GM19239 (cell line): ENCODE measurements at places on chromosomes 3 and 15.

DNA sequence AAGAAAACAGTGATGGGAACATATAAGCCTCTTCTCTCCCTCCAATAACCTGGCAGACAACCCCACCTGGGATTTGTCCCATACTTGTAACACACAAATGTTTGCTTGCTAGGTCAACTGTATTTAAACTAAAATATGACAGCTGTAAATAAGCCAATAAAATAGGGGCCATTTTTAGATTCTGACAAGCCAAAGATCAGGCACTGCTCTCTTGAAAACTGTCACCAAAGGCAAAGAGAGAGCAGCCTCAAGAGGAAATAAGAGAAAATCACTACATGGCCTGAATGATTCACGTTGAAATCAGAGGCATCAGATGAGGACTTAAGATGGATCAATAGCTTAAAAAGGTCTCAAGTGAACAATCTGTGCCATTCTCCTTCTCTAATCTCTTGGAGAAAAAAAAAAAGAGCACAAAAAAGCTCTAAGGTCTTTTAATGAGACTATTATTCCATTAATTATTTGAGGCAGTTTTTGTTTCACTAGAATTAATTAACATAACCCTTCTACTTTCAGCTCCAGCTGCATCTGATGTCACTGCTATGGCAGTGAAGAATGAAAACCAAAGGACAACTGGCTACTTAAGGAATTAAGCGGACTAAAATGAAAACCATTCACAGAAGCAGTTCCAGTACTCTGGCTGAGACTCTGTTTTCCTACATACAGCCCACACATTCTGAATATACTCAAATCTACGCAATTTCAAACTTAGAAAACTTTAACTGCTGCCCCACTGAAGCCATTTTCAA, 19.0 kb downstream of the MYO5A start:
- DNase-seq, result no peak

DNA sequence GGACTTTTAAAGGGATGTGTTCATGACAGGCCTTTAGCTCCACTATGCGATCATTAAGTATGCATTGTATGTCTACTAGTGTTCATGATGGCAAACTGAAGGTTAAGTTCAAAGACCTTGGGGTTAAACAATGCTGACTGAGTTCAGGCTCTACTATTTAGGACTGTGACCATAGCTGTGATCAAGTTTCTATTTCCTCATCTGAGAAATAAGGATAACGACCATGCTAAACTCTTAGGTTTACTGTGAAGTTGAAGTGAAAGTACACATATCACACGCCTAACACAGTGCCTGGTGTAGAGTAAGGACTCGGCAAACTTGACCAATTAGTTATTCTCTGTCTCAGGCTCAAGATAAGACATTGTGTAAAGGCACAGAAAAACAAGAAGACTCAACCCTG, 243.2 kb downstream of the MBNL1 start:
- DNase-seq, result no peak

- no peak for DNase-seq
Observed at GRCh38 chr3:119677641-119677934, 382 bp upstream of the COX17 start.

DNA sequence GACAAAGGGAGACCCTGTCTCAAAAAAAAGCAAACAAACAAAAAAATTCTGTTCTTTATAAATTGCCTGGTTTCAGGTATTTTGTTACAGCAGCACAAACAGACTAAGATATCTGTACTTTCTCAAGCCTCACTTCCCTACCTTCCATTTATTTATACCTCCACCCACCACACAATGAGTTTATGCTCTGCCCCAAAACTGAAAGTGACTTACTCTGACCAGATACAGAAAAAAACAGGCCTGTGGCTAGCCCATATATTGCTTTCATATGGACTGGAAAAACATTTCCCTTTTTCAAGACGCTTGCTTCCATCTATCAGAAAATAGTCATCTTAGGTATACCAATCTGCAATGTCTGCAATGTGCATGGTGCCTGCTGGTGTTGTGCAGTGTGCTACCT, 8.7 kb upstream of the GPD1L start:
- no peak for DNase-seq

GRCh38 chr3:125965505-125965904, 3.5 kb upstream of the ROPN1B start:
- no peak for DNase-seq

- no peak for DNase-seq
Observed at GRCh38 chr15:45274636-45275380, 22.8 kb downstream of the SLC28A2 start.

DNA sequence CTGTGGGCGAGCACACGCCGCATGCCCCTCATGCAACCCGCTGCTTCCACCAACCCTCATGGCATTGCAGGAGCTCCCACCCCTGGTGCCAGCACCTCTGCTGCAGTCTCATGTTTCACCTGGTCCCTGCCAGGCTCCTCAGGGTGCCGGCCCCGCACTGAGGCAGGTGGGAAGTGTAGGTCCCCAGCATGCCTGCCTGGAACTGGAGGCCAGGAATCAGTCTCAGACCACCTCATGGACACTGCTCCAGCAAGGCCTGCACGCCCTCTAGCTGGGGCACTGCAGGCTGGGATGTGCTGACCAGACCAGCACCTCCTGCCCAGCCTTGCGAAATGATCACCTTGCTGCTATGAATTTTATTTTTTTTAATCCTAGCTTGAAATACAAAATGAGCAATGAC, 39.1 kb downstream of the OCA2 start:
- no peak for DNase-seq

GRCh38 chr15:34049112-34049511, 10.1 kb upstream of the AVEN start:
- DNase-seq, result no peak

DNA sequence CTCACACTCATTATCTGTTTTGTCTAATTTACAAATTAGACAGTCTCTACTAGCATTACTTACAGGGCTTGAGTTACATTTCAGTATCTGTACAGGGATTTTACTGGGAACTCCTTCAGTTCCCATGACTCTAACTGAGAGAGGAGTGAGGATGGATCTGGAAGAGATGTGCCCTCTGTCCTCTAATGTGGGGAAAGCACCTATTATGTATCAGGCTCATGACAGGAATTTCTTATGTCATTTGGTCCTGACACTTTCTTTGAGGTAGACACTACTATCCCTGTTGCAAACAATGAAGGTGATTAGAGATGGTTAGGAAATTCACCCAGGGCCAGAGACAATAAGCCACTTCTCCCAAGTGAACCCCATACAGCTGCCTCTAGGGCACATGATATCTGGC, 10.9 kb upstream of the NCKIPSD start:
- no peak for DNase-seq

- no peak for DNase-seq
Observed at GRCh38 chr3:22231061-22231460, 480.1 kb upstream of the ZNF385D start.

DNA sequence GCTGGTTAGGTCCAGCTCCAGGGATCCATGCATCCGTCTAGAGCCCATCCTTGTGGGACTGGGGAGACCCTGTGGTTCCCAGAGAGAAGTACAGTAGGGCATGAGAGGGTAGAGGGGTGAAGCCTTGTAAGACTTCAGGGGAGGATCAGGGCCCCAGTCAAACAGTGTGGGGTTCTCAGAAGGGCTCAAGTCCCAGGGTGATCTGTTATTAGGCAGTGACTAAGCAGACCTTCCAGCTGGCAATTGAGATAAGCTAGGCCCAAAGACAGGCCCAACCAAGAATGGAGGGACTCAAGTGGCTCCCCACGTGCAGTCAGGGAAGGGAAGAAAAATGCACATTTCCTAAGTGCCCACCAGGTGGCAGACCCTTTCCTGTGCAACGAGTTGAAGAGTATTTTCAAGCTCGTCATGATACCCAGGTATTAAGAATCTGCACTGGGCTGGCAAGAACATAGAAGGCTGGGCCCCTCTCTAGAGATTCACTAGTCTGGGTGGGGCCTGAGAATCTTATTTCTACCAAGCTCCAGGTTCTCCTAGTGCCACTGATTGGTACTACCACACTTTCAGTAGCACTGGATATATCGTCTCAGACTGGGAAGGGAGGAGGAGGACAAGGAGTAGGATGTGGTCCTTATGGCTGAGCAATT, 240.8 kb downstream of the NR1D2 start:
- peak; percentile 20 for DNase-seq

GRCh38 chr3:136909187-136909586, 47.2 kb downstream of the NCK1 start:
- no peak for DNase-seq

GRCh38 chr3:129793942-129794310, 99.6 kb downstream of the TMCC1 start:
- no peak for DNase-seq

GRCh38 chr15:66566963-66567531, 1.2 kb upstream of the LCTL start:
- peak; percentile 77 for DNase-seq

DNA sequence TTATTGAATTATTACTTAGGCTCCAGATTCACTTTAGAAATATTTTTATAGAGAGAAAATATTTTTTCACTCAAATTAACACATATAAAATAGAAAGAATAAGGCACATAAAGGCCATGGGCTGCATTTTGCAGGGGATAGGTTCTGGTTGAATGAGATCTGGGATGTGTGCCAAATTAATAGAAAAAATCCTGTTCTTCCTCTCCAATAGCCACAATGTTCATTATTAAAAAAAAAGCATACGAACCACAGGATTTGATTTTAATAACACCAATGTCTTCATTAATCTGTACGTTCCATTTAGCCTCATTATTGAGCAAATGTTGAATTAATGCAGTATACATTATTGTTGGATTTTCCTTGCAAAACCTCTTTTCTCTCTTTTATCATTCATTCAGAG, 622.8 kb upstream of the AGTR1 start:
- DNase-seq, result no peak

DNA sequence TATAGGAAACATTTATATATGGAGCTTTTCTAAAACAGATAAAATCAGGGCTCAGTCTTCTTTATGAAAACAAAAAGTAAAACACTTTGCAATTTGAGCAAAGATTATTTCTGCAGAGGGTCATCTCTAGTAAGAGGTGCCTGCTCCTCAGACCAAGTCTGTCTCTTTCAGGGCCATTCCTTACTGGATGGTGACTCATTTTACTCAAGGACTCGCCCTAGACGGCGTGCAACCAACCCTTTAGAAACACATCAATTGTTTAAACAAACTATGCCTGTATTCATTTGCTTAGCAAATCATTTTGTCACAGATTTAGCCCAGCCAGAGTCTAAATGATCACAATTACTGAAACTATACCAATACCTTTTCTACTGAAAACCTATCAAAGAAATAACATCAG, 242.8 kb upstream of the ICE2 start:
- DNase-seq, result no peak

GRCh38 chr15:81573098-81573746, 199.2 kb upstream of the TMC3 start:
- no peak for DNase-seq

- no peak for DNase-seq
Observed at GRCh38 chr3:85455561-85456200, 496.9 kb downstream of the CADM2 start.

DNA sequence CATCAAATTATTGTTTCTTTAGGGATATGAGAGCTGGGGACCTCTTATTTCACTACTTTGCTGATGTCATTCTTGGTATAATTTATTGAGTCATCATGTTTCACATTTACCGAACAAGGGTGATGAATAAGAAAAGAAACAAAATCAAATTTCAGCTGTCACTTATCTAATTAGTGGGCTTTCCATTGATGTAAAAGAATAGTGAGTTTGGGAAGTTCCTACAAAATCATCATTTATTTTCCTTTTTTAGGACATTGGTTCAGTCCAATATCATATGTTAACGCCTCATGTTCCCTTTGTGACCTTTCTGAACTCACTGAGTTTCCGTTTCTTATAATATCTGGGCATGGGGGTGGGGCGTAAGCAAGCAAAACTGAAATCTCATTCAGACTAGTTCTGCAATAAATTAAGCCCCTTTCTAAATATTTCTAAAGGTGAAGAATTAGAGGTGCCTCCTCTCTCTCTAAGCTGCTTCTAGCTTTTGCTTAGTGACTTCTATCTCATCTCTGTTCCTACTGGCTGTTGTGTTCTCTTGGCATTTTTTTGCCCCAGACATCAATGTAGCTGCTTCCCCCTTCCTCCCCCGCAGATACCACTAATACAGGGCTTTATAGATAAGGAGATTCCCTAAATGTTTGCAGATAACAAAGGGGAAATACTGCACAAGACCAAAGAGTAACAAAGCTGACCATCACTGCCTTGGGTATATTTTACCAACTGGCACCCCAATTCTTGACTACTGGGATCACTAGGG, 238.0 kb upstream of the CTNNB1 start:
- DNase-seq, result no peak

DNA sequence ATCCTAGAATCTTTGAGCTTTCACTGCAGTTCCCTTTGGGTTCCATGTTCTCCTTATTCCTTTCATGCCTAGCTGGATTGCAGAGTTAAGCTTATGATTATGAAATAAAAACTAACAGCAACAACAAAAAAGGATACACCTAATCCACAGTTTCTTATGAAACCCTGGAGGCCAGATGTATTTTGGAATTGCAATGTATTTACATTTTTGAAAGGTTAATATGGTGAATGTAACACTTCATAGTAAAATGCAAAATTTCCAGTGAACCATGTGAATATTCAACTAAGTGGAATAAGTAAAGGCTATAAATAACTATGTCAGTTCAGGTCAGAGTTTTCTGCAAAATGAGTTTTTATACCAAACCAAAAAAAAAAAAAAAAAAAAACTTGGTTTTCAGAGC, 65.8 kb upstream of the FLNB start:
- no peak for DNase-seq

DNA sequence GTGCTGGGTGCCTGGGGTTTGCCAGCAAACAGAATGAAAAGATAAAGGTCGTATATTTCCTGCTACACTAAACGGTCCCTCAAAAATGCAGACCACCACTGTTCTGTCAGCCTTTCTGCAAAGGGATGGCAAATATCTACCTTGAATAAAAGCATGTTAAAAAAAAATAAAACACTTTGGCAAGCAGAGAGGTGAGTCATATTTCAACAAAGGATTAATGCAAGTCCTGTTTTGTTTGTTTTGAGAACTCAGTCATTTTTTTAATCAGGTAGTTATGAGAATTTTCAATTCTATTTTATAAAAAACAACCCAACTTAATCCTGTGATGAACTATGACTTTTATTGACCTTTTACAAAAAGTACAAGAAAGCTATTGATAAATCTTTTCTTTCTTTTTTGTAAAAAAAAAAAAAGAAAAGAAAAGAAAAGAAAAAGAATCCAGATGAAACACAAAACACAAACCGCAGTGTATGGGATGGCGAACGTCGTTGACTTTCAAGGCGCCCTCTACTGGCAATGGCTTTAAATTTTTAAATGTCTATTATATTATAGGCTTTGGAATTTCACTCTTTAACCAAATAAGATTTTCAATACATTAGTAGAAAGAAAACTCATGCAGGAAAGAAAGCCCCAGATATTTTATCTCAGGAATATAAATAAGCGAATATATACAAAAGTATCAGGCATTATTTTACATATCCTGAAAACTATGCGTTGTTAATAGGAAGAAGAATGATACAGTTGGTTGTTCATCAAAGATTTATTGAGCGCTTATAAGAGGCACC, 87.8 kb downstream of the NCEH1 start:
- DNase-seq, result no peak

- DNase-seq, result no peak
Observed at GRCh38 chr15:56236197-56236596, 7.5 kb downstream of the RFX7 start.

DNA sequence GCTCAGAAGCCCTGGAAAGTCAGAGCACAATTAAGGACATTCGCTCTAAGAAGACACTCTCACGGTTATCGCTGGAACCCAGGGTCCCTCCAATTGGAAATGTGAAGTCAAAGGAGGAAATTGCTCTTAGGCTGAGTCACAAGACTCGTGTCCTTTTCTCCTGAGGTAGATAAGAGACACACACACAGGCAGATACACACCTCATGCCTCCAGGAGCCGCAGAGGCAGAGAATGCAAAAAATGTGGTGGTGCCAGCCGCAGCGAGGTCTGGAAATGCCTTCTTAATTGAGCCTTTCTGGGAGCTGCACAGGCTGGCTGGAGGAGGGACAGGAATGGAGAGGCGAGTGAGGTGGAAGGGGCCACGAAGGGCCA, 189.3 kb downstream of the OPA1 start:
- no peak for DNase-seq
